ENCODE measurements at places on chromosomes 13 and 19.

DNA sequence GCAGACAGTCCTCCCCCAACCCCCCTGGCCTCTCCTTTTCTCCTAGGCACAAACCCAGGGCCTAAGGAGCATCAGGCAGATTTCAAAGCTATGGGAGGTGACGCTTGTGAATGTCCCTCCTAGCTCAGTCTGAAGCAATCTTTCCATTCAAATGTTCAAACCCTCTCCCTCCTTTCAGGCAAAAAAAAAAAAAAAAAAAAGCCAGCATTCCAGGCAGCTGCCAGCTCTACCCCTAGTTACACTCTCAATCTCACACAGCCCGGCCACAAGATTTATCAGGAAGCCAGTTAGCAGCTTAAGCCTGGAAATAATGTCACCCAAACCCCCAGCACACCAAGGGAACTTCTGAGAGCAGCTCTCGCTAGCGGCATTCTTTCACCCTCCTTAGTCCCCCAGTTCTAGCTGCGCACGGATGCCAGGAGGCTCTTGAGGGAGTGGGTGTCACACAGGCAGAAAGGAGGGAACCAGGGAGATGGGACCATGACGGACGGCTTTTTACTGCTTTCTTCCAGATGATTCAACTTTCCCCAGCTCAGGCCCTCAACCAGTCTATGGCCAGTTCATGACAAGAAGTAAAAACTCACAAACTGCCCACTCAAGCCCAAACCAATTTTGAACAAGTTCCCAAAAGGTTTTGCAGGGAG, 6.3 kb downstream of the SH3GL1 start:
- no peak for DNase-seq

DNA sequence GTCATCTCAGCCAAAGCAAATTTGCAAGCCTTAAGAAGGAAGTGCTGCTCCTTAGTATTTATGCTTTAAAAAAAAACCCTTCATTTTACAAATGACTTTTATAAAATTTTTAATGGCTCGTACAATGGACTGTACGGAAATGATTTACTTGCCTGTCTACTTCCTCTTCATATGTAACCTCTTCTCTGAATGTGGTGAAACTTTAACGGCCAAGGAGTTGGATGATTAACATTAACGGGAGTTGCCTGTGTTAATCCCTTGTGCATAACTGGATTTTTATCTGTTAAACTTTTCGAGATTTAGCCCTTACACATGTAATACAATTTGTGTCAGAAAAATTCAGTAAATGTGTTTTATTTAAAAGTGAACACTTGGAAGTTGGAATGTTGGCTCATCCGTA, 429.4 kb downstream of the TBC1D4 start:
- DNase-seq = no peak

- DNase-seq = no peak
Measured at GRCh38 chr19:44313231-44313630, 8.4 kb upstream of the ZNF235 start.

GRCh38 chr13:59408738-59409137, 755.0 kb downstream of the DIAPH3 start:
- no peak for DNase-seq

- no peak for DNase-seq
Measured at GRCh38 chr13:112953591-112954487, 15.2 kb upstream of the MCF2L start.

- no peak for DNase-seq
Measured at GRCh38 chr13:113267642-113268405, 29.2 kb upstream of the LAMP1 start.

DNA sequence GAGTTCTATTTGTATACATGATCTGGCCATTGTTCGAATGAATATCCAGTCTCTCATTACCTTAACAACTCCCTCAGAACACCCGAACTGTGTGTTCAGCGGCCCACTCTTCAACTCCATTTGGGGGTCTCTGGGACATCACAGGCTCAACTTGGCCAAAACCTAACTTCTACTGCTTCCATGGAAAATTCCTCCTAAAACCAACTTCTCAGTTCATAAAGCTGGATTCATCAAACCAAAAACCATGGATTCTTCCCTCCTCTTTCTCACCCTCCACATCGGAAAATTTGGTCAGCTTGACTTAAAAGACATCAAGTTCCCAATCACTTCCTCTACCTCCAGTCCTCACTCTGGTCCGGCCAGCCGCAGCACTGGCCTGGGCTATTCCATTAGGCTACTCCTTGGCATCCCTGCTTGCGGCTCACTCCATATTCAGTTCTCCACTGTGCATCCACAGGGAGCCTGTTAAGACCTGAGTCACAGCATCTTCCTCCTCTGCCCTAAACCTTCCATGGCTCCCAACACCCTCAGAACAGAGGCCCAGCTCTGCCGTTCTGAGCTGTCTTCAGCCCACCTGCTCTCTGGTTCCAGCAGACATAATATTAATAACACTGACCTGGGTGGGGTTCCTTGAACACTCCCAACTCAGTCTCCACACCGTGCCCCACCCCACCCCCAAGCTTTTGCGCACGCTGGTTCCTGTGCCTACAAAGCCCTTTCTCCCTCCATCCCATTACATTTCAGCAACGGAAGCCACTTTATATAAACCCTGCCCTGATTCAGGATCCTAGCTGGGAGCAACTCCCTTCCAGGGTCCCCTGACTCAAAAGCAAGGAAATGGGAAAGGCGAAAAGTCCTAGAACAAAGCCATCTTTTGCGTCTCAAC, 1.1 kb downstream of the ZNF792 start:
- no peak for DNase-seq

DNA sequence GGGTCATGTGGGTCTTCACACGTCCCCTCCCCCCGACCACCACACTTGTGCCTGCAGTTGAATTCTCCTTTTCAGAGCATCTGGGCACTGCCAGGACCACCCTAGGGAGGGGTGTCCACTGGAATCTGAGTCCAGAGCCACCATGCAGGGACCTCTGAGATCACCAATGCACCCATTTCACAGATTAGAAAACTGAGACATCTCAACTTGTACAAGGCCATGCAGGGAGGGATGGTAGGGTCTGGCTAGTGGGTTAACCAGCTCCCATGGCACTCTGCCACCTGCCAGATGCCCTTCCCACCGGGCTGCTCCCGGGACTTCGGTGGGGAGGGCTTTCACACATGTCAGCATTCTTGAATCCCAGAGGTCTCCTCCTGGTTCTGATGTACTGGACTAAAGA, 44.3 kb upstream of the C19orf12 start:
- DNase-seq = no peak

GRCh38 chr13:48977286-48977625, 1.5 kb downstream of the FNDC3A start:
- peak; percentile 16 for DNase-seq

DNA sequence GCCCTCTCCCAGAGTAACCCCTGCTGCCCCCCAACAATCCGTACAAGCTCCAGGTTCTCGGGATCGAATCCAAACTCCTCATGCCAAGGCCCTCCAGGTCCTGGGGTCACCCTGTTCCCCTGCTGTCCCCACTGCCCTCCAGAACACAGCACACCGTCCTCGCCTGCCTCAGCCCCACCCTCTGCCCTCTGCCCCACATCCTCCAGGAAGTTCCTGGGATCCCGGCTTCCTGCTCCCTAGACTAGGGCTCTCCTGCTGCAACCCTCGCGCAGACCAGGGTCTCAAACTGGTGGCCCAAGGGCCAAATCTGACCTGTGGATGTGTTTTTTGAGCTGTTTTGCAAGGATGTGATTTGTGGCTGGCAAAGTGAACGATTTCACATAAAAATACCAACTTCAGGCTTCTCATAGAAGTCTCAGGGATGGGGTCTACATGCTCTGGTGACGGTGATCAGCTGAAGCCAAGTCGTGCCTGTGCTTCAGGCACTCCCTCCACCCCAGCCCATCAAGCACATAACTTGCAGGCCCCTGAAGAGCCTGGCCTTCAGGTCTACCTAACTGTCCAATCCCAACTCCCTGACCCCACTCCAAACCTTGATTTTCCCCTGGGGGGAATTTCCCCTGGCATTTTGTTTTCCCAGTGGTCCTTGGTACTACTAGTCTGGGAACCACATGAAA, 1.8 kb downstream of the RABAC1 start:
- DNase-seq = no peak

DNA sequence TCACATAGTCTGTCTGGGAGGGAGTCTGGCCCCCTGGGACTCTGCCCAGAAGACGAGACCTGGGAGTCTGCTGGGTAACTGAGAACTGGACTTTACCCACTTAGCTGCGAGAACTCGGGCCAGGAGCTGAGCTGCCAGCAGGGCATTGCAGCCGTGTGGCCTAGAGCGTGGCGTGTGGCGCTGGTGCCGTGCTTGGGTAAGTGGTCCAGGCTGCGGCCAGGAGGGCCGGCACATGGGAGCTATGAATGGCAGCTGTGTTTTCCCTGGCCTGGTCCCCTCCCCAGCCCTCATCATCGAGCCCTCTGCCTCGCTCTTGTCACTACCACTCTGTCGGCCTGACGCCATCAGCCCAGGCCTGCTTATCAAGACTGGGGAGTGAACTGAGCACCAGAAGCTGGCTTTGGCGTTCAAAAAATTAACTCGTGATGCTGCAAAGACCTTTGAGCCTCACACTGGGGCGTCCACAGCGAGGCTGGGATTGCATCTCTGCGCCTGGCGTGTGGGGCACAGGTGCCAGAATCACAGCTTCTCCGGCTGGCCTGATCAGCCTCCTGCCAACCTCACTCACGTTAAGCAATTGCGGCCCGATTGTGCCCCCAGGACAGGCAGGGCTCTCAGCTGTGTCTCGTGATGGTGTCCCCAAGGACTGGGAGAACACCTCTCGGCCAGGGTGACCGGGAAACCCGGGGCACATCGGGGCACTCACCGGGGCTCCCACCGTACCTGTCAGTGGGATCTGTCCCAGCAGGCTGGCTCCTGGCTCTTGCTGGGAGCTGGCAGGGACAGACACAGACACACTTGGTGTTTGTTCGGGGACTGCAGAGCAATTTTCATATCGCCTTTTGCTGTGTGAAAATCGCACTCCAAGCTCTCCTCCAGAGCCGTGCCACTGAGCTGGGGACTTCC, 85.9 kb downstream of the KDM4B start:
- DNase-seq = no peak

GRCh38 chr19:51737924-51738323, 13.8 kb downstream of the FPR1 start:
- DNase-seq = no peak

- no peak for DNase-seq
Measured at GRCh38 chr13:25018729-25019115, 77.2 kb upstream of the PABPC3 start.

Data from CD4-positive, alpha-beta memory T cell (primary cell).